ENCODE measurements at places on chromosomes 3 and 15.

GRCh38 chr15:29936353-29937049 is 114.2 kb upstream of the TJP1 start:
- DNase-seq, result no peak

- peak; percentile 64 for DNase-seq
Measured at GRCh38 chr3:43773273-43774094, 82.7 kb downstream of the ABHD5 start.

DNA sequence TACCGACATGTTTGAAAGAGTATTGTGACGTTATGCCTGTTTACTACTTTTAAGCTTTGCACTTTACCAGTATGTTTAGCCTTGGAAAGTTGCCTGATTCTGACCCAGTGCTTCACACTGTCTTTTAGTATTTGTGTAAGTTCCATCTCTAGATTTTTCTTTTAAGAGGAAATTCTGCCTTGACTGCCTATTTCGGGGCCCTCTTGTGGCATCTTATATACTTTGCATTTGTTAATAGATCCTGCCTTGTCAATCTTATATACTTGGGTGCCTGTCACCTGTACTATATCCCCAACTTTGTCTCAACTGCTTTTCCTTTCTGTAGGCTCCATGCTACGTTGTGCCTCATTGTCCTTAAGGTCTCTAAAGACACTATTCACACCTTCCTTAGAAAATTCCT is 244.6 kb downstream of the STXBP5L start:
- DNase-seq, result no peak

DNA sequence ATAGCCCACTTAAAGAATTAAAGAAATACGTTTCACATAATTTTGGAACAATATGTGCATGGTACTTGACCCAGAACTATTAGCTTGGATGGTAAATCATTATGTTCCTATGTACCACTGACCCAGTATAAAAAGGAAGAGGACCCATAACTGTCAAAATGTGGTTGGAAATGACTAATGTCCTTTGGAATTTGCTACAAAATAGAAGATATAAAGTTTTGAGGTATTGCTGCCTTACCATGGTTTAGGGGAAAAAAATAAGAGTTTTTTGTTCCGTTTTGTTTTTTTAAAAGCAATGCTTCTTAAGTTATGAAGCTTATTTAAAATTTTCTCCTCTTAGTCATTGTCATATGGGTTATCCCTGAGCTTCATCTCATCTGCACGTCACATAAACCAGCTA is 15.8 kb upstream of the TFDP2 start:
- no peak for DNase-seq

DNA sequence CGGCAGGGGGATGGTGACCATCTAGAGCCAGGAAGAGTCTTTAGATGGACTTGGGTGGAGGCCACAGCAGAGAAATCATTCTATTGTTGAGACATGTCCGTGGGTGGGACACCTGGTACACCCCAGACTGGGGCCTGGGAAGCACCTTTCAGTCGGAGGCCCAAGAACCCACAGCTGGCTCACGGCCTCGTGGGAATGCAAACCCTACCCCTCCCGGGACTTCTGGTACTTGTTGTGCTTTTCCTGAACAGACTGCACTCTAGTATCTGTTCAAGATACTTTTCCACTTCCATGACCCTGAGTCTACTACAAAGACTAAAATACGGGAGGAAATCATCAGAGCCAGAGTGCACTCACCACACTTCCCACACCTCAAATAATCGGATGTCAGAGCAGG is 60.7 kb downstream of the BDH1 start:
- no peak for DNase-seq

DNA sequence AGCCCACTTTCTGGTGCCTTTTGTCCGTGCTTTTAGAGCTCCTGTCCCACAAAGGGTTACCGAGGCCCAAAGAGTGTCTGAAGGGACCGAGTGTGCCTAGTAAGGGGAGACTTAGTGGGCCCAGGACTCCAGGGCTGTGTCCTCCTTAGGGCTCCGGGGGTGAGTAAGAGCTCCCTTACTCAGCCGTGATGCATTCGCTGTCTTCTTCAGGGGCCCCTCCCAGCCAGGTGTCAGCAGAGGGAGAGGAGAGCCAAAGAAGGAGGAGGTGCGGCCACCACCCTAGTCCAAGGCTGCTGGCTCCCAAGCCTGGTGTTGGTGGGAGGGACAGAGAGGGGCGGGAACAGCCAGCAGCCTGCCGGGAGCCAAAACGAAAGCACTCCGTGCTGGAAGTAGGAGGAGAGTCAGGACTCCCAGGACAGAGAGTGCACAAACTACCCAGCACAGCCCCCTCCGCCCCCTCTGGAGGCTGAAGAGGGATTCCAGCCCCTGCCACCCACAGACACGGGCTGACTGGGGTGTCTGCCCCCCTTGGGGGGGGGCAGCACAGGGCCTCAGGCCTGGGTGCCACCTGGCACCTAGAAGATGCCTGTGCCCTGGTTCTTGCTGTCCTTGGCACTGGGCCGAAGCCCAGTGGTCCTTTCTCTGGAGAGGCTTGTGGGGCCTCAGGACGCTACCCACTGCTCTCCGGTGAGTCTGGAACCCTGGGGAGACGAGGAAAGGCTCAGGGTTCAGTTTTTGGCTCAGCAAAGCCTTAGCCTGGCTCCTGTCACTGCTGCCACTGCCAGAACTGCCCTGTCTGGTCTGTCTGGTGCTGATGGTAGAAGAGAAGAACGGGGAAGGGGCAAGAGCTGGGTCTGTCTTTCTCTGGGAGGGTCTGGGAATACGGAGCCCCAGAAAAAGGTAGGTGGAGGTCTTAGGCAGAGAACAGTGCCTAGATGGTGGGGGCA is at the start of gene IL17RC:
Gene IL17RC (plus strand): TSS at position 365 of the 947 bp plus-strand sequence. CDS start 218 bp downstream, at position 583.
- DNase-seq, result peak; percentile 76

GRCh38 chr15:60420203-60420716 is 22.5 kb upstream of the ANXA2 start:
- DNase-seq, result no peak

- peak; percentile 77 for DNase-seq
Measured at GRCh38 chr3:194687638-194688199, 2.0 kb downstream of the FAM43A start.

DNA sequence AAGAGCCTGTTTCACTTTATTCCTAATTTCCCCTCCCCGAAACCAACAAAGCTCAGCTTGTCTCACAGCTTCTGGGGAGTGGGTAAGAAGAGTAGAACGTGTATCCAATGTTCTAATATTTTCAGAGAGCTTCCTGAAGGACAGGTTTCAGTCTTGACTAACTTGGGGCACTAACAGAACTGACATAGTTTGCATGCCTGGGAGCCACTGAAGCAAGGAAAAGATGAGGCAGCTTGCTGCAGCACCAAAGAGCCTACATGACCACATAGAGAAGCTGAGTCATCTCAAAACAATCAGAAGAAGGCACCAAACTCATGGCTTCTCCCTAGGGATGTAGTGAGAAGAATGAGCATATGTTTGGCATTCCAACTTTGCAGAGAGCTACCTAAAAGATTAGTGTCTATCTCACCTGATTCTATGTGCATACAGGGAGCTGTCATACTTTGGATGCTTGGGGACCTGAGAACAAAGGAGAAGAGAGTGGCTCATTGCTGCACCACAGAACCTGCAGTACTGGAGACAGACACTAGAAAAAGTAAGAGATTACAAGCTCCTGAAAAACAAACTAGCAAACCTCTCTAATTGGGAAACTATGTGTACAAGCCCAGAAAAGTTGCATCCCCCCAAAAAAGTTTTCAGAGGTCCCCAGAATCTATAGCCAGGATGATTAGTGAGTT is 86.9 kb downstream of the DCLK3 start:
- no peak for DNase-seq

DNA sequence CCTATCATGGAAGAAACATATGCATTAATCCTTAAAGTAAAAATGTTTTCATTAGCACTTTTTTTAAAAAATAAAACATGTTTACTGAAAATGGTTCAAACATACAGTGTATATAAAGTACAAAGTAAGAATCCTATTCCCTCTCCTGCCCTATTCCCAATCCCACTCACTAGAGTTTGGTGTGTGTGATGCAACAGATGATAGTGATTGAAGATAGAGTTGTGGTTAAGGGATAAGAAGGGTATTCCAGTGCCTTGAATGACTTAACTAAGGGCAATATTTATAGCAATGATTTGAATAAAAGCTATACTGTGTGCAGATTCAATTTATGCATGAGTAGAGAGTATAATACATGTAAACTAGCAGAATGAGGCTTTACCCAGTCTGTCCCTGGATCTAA is 18.1 kb downstream of the ZNF280D start:
- DNase-seq, result no peak

DNA sequence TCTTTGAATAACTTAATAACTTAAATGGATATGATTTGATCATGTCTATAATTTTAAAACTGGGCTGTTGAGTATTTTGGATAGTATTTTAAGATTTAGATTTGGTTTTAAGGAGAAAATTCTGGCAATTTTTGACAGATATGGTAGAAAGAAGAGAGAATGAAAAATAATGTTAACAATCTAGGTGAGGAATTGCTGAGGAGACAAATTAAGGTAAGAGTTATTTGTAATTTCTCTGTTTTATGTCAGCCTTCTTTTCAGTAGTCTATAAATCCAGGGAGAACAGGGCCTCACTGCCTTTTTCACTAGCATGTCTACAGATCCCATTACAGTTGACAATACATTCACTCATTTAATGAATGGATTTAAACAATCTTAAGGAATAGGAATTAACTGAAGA is 144.7 kb downstream of the SERPINI1 start:
- DNase-seq, result no peak

- no peak for DNase-seq
Measured at GRCh38 chr3:104909198-104909597, 457.5 kb upstream of the ALCAM start.

- no peak for DNase-seq
Measured at GRCh38 chr3:163058031-163058854, 1561.6 kb downstream of the OTOL1 start.

DNA sequence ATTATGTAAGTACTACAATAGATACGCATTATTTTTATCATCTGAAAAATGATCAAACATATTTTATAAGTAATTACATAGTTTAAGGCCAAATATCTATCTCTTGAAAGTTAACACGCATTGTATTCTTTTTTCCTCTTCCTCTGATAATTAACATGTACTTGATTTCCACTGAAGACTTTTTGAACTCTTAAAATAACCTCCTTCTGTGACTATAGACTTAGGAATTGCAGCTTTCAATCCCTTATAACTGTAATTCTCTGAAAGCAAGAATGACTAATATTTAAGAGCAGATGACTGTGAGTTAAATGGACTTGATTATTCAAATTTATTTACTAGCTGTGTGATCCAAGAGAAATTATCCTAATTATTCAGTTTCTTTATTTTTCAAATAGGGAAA is 730.6 kb upstream of the NECTIN3 start:
- no peak for DNase-seq

DNA sequence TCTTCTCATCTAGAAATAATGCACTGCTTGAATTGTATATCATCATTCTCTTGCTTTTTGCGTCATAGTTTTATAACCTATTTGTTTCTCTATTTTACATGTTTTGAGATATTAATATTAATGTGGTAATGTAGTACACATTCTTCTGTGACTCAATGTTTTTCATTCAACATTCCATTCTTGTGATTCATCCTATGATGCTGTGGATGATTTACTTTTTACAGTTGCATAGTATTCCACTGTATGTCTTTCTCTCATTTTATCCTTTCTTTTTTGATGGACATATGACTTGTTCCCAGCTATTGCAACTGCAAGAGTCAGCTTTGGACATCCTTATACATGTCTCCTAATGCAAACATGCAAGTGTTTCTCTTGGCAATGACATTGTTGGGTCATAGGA is 20.6 kb upstream of the VEPH1 start:
- DNase-seq, result no peak

DNA sequence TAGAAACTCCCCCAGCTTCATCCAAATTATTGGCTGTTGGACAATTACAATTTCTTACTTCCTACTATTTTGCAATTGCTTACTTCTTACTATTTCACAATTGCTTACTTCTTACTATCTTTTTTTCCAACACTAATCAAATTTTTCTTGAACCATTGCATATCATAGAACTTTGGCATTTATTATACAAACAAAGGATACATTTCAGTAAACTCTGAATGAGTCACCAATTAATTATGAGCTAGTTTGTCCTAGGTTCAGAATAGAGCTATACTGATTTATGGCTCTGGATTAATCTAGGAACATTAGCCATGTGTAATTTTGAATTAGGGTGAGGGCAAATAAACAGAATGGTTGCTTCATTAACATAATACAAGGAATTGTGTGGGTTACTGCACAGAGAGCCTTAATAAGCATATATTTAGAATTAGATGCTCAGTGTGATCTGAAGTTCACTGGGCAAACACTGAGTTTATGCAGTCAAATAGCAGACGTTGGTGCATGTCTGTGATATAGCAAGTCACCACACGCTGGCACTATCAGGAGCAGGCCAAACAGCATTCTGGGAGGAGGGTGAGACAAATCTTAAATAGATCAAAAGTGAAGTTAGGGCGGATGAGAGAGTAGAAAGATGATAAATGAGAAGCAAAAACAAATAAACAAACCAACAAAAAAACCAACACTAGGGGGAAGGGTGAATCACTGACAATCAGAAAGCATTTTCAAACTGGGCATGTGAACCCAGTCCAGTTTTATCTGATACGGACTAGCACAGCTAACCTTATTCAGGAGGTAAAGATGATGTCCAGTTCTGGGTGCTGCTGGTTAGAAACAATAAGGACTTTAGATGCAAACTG is 21.5 kb downstream of the GABRR3 start:
- DNase-seq, result peak; percentile 37

DNA sequence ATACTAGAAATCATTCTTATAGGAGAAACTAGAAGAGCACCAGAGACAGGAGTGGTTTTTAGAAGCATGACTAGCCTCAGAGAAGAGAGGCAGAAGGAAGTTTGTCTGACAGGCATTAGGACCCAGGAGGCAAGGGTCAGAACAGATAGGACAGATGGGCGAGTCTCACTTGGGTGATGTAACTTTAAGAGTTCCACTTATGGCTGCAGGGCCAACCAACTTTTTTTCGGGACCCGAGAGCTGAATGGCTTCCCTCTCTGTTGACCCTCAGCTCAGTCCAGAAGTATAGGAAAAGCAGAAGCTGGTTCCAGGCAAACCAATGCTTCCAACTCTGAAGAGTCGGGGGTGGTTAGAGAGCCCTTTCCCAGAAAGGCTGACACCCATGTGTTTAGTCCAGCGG is 136.6 kb upstream of the SETMAR start:
- no peak for DNase-seq

GRCh38 chr3:26091096-26091495 is 301.2 kb downstream of the OXSM start:
- DNase-seq, result no peak

- DNase-seq, result no peak
Measured at GRCh38 chr3:12964711-12965612, 108.3 kb downstream of the IQSEC1 start.

GRCh38 chr15:90679959-90680358 is 37.2 kb upstream of the BLM start:
- no peak for DNase-seq

DNA sequence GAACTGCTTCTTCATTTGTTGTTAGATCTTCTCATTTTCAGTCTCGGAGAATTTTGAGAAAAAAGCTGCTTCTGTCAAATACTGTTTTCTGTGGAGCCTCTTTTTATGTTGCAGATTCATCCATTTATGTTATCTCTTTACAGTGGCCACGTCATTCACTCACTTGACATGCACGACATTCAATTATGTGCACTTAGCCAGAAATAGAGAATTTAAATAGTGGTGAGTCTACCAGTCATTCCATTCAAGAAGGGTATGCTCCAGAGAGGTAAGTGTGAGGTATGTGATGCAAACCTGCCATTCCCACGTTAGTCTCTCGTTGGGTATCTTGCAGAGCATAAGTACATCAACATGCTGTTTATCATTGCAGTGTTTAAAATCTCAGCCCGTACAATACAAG is 9.8 kb downstream of the ARPP19 start:
- DNase-seq, result no peak
